Stimulated activated CD8-positive, alpha-beta memory T cell treated with anti-CD3 and anti-CD28 coated beads, Interleukin-2, amount 100 ng/mL, for 1 hour (primary cell): ENCODE measurements at places on chromosomes 7 and 10.

GRCh38 chr10:22453948-22454591, 108.8 kb downstream of the SPAG6 start:
- no peak for DNase-seq

DNA sequence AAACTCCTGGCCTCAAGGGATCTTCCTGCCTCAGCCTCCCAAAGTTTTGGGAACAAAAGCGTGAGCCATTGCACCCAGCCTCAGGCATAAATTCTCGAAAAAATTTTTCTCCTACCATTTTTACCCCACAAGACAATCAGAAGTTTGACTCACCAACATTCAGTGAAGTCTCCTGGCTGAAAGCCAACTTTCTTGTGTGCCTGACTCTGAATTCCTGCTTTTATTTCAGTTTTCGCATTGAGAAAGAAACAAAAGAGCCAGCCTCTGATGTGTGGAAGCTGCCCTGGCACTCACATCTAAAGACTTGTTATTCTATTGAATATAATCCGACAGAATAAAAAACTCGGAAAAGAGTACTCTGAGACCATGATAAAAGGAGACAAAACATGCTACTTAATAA, 402.9 kb downstream of the MAGI2 start:
- DNase-seq, result no peak

DNA sequence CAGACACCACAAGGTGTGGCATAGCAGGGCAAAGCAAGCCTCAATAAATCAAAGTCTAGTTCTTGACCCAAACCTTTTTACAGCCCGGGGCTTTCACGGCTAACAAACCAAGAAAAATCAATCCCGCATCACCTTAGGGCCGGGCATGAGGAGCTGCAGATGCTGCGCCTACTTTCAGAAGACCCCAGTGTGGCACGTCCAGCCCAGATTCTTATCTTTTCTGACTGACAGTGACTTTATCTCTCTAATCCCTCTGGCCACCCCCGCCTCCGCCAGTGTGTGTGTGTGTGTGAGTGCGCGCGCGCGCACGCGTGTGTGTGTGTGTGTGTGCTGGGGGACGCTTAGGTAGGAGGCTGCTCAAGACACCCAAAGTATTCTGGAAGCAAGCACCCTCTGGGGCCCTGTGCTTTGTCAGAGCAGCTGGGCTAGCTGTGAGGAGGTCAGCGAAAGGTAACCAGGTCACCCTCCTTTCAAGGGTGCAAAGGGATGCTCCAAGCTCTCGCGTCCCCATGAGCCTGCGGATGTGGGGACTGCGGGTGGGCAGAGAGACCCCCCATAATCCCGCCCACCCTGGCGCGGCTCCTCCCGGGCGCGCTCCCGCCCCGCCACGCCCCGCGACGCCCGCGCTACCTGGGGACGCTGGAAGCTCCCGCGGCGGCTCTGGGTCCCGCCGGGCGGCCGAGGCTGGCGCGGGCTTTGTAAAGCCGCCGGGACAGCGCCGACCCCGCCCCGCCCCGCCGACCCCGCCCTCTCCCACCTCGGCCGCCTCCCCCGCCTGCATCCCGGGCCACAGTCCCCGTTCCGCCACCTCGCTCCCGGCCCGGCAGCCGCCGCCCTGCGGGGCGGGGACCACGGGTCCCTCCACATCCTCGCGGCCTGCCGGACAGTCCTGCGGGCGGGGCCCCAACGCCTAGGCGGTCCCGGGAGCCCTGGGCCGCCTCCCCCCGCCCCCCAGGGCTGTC, 57.1 kb upstream of the RHOBTB1 start:
- DNase-seq, result no peak

DNA sequence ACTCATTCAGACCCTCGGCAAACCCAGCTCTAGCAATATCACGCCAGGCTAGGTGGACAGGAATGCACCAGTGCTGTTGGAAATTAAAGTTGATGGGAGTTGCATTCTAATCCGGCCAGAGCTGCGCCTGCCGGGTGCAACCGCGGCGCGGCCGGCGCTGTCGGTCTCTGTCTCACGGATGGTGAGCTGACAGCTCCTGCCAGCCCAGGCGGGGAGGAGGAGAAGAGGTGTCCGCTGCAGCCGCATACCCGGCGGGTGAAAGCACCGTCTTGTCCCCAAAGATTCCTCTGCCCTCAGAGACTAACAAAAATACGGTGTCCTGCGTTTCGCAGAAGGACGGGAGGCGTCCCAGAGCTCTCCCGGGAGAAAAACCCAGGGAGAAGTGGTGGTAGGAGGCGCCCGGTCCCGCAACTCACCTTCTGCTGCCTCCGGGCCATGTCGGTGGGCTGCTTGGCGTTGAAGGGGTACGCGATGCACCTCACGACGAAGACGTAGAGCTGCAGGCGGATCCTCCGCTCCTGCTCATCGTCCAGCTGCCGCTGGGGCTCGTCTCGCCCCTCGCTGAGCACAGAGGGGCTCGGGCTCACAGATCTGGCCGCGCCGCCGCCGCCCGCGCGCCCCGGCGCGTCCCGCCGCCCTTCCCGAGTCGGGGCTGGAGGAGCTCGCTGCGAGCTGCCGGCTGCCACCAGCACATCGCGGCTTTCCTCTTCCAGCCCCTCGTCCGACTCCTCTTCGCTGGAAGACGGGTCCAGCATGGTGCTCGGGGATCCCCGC, 490 bp downstream of the CADPS2 start:
- DNase-seq, result no peak

DNA sequence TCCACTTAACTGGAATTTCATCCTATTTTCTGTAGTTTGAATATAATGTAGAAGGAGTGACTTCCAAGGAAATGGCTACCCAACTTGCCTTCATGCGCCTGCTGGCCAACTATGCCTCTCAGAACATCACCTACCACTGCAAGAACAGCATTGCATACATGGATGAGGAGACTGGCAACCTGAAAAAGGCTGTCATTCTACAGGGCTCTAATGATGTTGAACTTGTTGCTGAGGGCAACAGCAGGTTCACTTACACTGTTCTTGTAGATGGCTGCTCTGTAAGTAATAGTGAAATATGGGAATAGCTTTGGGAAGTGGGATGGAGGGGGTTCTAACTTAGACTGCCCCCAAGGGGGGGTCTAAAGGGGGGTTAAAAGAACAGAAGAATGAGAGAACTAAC, 34.5 kb downstream of the COL1A2 start:
- DNase-seq, result no peak

DNA sequence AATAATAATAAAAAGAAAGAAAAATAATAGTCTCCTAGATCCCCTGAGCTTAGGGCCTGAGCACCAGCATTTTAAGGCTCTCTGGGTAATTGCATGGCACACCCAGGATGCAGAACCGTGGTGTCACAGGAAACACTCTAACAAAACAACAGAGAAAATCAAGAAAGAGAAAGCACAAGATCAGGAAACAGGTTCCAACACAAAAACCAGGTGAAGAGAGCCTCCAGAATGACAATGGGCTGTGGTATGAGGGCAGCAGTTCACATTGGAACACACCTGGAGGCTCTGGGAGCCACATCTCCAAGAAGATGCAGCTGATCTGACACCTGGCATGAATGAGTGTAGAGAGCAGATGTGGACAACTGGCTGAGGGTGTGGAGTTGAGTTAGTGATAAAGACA, 7.1 kb downstream of the MMRN2 start:
- DNase-seq, result no peak

- DNase-seq, result no peak
These were observed 122.8 kb downstream of the SKIDA1 start for GRCh38 chr10:21402606-21403083.

GRCh38 chr10:30784524-30784896, 155.0 kb upstream of the LYZL2 start:
- no peak for DNase-seq

- no peak for DNase-seq
These were observed 29.0 kb upstream of the KNDC1 start for GRCh38 chr10:133131053-133131452.

DNA sequence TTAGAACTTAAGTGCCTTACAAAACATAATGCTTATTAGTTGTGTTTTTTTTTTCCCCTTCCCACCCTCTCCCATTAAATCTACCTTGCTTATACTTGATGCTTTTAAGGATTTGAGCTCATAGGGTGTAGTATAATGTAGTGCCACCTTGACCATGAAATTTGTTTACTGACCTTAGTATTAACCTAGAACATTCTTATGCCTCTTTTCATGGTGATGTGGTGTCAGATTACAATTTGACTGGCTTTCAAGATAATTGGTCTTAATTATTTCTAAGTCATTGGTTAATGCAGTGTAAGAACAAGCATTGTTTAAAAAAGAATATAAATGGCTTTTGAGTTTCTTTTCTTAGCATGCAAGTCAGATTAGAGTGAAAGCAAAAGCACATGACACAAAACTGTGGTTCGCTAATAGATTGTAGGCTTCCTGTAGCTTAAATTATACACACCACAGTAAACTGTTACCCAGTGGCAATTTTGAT, 61.8 kb downstream of the ADD3 start:
- DNase-seq, result no peak

GRCh38 chr7:50196719-50197118, 103.7 kb upstream of the ZPBP start:
- DNase-seq, result no peak

DNA sequence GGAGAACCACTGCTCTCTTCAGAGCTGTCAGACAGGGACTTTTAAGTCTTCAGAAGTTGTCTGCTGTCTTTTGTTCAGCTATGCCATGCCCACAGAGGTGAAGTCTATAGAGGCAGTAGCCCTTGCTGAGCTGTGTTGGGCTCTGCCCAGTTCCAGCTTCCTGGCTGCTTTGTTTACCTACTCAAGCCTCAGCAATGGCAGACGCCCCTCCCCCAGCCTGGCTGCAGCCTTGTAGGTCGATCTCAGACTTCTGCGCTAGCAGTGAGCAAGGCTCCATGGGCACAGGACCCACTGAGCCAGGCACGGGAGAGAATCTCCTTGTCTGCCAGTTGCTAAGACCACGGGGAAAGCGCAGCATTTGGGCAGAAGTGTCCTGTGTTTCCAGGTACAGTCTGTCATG, 12.1 kb upstream of the CPA2 start:
- no peak for DNase-seq

GRCh38 chr7:6306471-6306870, 34.0 kb upstream of the CYTH3 start:
- DNase-seq, result no peak

DNA sequence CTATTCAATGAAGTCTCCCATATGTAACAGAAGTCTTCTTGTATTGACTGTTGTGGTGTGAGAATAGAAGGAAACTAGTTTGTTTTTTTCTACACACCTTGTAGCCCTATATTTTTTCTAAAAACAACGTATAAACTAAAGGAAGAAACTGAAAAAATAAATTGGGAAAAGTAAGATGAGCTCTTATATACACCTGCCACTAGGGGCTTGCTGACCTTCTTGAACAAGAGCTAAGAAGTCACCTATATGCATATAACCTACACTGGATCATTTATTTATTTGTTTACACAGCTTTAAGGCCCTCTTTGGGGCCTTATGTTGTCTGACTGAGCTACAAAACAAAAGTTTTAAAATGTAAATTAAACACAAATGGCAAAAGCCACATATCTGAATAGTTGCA, 383.0 kb downstream of the HPSE2 start:
- no peak for DNase-seq

GRCh38 chr10:44310762-44311562, 73.9 kb downstream of the CXCL12 start:
- DNase-seq, result peak; percentile 39

GRCh38 chr7:2601065-2601464, 30.7 kb upstream of the TTYH3 start:
- DNase-seq, result no peak

DNA sequence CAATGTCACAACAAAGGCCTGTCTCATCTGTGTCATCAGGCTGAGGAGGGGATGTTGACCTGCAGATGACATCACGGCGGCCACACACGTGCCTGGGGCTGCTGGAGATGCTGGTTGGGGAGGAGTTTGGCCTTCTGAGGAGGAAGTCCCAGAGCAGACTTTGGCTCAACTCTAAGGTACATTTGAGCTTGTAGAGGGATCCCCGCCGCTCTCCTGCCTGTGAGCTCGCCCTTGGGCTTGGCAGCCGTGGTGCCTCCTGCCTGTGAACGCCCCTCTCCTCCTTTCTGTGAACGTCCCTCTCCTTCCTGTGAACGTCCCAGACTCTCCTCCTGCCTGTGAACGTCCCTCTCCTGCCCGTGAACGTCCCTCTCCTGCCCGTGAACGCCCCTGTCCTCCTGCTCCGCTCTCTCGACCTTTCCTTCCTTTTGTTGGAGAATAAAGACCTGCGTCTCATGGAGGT, 176.4 kb downstream of the DNAJB6 start:
- DNase-seq, result no peak

GRCh38 chr10:84290235-84290634, 38.2 kb upstream of the CCSER2 start:
- DNase-seq, result no peak

DNA sequence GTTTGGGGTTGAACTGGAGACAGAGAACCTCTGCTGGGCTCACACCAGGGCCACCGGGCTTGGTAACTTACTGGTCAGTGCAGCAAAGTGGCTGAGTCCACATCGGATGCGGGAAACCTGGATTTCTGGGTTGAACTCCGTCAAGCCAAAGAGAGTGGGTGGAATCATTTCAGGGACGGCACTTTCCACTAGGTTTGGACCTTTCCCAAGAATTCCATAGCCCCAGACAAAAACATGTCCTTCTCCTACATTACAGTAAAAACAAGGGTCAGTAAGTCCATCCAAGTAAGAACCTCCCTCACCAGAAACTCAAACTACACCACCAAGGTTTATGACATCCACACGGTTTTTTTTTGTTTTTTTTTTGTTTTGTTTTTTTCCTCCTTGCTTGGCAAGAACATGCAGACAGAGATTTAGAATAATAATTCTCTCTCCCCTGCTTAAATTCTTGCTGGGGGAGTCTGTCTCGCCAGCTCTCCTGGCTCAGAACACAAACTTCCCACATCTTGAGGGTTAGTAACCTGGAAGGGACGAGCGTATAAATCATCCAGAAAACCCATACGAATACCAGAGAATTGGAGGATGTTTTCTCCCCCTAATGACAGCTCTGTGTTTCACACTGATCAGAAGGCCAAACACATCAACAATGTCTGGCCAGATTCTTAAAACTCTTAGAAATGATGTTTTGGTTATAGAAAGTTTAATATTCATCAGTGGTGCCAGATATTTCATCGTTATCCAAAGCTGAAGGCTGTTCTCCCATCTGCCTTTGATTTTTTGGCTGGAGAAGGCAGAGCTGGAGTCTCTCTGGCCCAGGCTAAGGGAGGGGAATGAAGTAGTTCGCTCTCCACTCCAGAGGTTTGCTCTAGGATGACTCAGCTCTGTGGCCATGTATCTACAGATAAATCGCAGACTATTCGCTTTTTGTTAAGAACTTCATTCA, 17.5 kb downstream of the RCC1L start:
- DNase-seq, result no peak

GRCh38 chr7:70044981-70045380, 446.7 kb downstream of the AUTS2 start:
- DNase-seq, result no peak

GRCh38 chr7:87920578-87920977, 13.5 kb upstream of the ADAM22 start:
- no peak for DNase-seq
